ENCODE measurements at places on chromosomes 16 and 17. TPM values are rescaled to one million over a fixed set of nuclear protein-coding genes. Genes with fewer than 3 reads are reported as not detected.

Gene CHST6
- total RNA-seq, result 3.1 TPM

Gene MT4
- not detected for total RNA-seq

DNA sequence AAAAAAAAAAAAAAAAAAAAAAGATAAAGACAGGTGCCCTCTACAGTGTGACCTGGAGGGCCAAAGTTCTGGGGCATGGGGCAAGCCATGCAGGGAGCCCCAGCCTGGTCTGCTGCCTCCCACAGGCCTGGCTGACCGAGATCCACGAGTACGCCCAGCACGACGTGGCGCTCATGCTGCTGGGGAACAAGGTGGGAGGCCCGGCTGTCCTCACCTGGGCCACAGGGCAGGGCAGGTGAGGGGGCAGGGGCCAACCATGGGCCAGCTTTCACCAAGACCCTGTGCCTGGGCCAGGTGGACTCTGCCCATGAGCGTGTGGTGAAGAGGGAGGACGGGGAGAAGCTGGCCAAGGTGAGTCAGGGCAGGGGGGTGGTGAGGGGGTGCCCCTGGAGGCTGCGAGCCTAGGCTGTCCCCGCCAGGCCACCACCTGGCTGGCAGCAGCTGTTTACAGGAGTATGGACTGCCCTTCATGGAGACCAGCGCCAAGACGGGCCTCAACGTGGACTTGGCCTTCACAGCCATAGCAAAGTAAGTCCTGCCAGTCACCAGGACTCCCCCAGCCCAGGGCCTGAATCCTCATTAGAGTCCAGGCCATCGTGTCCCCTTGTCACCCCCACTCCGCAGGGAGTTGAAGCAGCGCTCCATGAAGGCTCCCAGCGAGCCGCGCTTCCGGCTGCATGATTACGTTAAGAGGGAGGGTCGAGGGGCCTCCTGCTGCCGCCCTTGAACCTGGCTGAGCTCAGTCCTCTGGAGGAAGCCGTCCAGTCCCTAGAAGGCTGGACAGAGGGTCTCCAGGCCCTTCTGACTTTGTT lies 2.7 kb upstream of the TRAF7 start:
- DNase-seq, result no peak

GRCh38 chr16:410516-411178 lies 9.0 kb downstream of the DECR2 start:
- no peak for DNase-seq

GRCh38 chr16:4115209-4115948 lies 863 bp downstream of the ADCY9 start:
- peak; percentile 44 for DNase-seq

DNA sequence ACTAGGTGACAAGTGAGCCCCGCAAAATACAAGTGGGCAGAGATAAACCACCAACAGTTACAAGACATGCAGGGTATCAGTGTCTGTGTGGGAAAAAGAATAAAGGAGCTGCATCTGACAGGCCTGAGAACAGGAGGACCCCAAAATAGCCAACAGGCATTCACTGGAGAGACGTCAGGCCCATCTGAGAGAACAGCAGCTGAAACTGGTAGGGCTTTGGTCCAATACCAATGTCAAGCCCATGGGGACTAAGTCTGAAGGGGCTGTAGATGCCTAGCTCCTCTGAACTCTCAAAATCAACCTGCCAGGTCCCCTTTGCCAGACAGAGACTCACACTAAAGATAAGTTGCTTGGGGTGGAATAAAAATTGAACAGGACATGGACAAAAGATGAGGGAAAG lies 30.5 kb upstream of the TANC2 start:
- no peak for DNase-seq

- DNase-seq, result no peak
Measured at GRCh38 chr17:13240851-13241250, 223.0 kb upstream of the ELAC2 start.

DNA sequence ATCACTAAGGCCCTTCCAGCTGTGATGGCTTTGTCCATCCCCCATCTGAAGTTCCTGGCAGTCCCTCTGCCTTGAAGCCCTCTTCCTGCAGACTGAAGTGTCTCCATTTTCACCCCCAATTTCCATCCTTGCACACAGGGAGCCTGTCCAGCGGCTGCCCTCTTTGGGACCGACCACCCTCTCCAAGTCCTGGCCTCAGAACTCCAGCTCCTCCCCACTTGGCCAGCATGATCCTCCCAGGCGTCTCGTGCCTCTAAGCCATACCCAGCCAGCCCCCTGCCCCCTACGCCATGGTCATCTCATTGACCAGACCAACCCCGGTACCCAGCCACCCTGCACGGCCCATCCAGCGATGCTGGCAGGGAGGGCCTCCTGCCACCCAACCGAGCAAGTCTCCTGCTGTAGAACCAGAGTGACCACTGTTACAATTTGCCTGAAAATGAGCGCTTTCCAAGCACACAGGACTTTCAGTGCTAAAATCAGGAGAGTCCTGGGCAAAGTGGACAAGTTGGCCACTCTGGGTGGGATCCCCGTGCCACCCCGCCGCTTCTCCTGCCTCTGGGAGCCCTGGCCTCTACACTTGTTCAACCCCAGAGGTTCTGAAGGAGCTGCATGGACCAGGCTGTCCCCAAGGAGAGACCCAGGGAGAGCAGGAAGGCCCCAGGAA lies 362.0 kb downstream of the SEC14L1 start:
- DNase-seq, result no peak
